ENCODE measurements at places on chromosomes 3 and 15. TPM values are rescaled to one million over a fixed set of nuclear protein-coding genes. Genes with fewer than 3 reads are reported as not detected.

- DNase-seq = no peak
Observed at GRCh38 chr15:58459560-58459959, 27.8 kb downstream of the LIPC start.

DNA sequence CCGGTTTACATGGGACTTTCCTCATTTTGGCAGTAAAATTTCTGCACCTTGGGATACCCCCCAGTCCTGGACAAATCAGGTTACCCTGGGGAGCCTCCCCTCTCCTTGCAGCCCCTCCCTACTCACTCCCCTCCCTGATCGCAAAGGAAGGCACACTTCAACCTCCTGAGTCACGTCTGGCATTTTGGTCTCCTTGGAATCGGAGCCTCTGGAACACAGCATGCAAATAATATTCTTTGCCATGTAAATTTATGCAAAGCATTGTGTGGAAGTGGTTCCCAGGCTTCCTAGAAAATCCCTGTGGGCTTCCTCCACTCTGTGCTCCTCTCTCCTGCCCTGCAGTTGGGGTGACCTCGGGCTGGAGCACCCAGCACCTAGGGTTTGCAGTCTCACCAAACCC, 11.6 kb downstream of the SCN5A start:
- DNase-seq = no peak

DNA sequence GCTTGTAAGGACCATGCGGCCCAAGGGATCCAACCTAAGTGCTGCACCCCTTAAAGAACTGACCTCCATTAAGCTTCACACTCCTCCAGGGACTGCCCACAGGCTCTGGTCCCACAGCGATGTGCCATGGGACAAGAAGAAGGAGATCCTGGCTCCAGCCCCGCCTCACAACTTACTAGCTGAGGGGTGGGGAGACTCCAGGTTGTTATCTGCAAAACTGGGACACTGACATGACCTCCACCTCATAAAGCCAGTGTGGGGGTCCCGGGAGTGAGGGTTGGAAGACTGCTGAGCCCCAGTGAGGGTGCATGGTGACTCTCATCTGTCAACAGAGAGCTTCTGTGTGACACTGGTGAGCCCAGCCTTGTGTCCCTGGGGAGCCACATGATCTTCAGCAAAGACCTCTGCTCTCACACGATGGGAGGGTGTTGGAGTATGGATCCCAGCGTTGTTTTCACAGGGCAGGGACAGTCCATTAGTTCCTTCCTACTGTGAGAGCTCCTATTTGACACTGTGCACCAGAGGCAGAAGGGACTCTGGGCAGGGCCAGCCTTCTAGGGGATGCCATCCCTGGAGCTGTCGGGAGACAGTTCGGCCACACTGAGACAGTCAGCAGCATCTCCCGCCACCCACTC, 26.7 kb downstream of the EAF1 start:
- DNase-seq = no peak

- no peak for DNase-seq
Observed at GRCh38 chr3:194685065-194685717, 492 bp upstream of the FAM43A start.

AADACL2 gene
- total RNA-seq = not detected

Data from M059J (cell line).